Aorta (tissue), 5 donors: ENCODE measurements at places on chromosomes 1 and 21. TPM values are rescaled to one million over a fixed set of nuclear protein-coding genes. Genes with fewer than 3 reads are reported as not detected.

DNA sequence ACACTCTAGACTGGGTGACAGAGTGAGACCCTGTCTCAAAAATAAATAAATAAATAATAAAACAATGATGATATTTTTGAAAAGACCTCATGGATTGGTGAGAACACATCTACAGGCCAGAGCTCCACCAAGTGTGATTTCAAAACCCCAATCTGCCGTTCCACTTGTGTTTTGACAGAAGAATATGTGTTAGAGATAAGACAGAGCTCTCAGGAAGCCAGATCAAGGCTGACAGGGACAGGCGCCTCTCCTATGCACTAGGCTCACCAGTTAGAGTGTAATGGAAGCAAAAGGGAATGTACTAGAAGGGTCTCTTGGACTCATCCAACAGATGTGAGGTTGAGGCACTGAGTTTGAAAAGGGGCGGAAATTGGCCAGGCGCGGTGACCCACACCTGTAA is 110.7 kb upstream of the ERRFI1 start:
- no peak for DNase-seq

DNA sequence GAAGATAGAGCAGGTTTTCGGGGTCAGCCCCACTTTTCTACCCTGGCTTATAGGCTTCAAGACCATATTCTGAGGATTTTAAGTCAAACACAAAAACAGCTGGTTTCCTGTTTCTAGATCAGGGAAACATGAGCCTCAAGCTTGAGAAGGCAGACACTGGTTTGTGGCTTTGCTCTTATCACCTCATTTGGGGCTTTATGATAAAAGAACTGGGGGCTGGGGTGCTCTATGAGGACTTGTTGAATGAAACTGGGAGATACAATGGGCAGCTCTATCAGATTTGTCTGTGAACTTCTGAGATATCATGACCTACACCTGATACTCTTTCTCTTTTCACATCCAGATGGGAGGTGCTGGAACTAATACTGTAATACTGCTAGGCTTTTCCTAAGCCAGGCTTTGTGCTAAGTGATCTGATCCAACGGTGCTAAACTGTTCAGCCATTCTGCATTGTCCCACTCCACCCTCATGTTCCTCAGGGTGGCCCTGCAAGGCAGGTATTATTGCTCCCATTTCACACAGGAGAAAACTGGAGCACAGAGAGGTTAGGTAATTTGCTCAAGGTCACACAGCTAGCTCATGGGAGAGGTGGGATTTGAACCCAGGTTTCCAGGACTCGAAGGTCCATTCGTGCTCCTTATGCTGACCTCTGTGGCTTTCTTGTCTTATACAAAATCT is 6.6 kb downstream of the AJAP1 start:
- DNase-seq = no peak

GRCh38 chr1:203278885-203279406 is 26.4 kb upstream of the BTG2 start:
- DNase-seq = peak; percentile 89

WNT9A gene
- total RNA-seq = 3.5 TPM

DNA sequence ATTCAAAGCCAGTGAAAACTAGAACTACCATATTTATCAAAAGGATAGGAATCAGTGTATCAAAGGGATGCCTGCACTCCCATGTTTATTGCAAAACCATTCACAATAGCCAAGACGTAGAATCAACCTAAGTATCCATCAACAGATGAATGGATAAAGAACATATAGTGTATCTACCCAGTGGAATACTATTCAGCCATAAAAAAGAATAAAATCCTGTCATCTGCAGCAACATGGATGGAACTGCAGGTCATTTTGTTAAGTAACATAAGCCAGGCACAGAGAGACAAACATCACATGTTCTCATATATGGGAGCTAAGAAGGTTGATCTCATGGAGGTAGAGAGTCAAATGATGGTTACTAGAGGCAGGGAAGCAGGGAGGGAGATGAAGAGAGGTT is 110.0 kb downstream of the PAX7 start:
- DNase-seq = no peak
